Heart left ventricle (tissue), 16 donors: ENCODE measurements at places on chromosomes 12 and 14.

- H3K36me3 ChIP-seq = peaks cover 98% of the 10 kb centered on the region
- no peak overlapping the region for H3K27ac ChIP-seq
- no peak for DNase-seq
- no peaks in the 10 kb centered on the region for H3K4me1 ChIP-seq
- H3K27me3 ChIP-seq = no peaks in the 10 kb centered on the region
These were observed 20.7 kb downstream of the RBM19 start for GRCh38 chr12:113945174-113946173.

DNA sequence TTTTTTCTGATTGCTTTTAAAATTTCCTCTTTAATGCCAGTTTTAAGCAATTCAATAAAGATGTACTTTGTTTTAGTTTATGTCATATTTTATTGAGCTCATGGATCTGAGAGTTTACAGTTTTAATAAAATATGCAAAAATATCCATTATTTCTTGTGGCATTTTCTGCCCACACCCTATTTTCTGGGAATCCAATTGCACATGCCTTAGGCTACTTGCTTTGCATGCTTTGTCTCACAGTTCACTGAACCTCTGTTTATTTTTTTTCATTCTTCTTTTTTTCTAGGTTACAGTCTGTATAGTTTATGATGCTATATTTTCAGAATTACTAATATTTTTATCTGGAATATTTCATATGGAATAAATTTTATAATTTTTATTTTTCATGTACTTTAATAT, 1258.0 kb downstream of the FSCB start:
- no peak overlapping the region for H3K27ac ChIP-seq
- DNase-seq = no peak
- H3K27me3 ChIP-seq = no peaks in the 10 kb centered on the region
- H3K4me3 ChIP-seq = no peak overlapping the region
- no peaks in the 10 kb centered on the region for H3K4me1 ChIP-seq
- H3K36me3 ChIP-seq = no peaks in the 10 kb centered on the region

DNA sequence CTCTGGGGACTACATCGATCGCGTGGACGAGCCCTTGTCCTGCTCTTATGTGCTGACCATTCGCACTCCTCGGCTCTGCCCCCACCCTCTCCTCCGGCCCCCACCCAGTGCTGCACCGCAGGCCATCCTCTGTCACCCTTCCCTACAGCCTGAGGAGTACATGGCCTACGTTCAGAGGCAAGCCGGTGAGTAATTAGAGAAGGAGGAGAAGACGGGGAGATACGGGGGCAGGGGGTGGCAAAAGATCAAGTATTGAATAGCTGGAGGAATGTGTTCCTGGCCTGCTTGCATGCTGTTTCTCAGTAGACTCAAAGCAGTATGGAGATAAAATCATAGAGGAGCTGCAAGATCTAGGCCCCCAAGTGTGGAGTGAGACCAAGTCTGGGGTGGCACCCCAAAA, 21.9 kb downstream of the OS9 start:
- H3K36me3 ChIP-seq = peaks cover 92% of the 10 kb centered on the region
- no peaks in the 10 kb centered on the region for H3K4me1 ChIP-seq
- no peak for DNase-seq

GRCh38 chr12:62859321-62859737, 75.6 kb downstream of the PPM1H start:
- no peak for DNase-seq
- H3K27me3 ChIP-seq = no peaks in the 10 kb centered on the region
- no peak overlapping the region for H3K4me3 ChIP-seq
- no peak overlapping the region for H3K27ac ChIP-seq
- H3K4me1 ChIP-seq = peaks cover 9% of the 10 kb centered on the region
- no peaks in the 10 kb centered on the region for H3K36me3 ChIP-seq

- H3K4me1 ChIP-seq = peaks cover 3% of the 10 kb centered on the region
- DNase-seq = no peak
- no peak overlapping the region for H3K27ac ChIP-seq
- H3K4me3 ChIP-seq = no peak overlapping the region
These were observed 8.2 kb downstream of the GOLT1B start for GRCh38 chr12:21509768-21510167.

- DNase-seq = no peak
- peaks cover 91% of the 10 kb centered on the region for H3K36me3 ChIP-seq
- H3K27ac ChIP-seq = peak overlapping the region; percentile 16
- H3K27me3 ChIP-seq = no peaks in the 10 kb centered on the region
- no peak overlapping the region for H3K4me3 ChIP-seq
These were observed 22.0 kb downstream of the PRPF40B start for GRCh38 chr12:49645146-49646039.

DNA sequence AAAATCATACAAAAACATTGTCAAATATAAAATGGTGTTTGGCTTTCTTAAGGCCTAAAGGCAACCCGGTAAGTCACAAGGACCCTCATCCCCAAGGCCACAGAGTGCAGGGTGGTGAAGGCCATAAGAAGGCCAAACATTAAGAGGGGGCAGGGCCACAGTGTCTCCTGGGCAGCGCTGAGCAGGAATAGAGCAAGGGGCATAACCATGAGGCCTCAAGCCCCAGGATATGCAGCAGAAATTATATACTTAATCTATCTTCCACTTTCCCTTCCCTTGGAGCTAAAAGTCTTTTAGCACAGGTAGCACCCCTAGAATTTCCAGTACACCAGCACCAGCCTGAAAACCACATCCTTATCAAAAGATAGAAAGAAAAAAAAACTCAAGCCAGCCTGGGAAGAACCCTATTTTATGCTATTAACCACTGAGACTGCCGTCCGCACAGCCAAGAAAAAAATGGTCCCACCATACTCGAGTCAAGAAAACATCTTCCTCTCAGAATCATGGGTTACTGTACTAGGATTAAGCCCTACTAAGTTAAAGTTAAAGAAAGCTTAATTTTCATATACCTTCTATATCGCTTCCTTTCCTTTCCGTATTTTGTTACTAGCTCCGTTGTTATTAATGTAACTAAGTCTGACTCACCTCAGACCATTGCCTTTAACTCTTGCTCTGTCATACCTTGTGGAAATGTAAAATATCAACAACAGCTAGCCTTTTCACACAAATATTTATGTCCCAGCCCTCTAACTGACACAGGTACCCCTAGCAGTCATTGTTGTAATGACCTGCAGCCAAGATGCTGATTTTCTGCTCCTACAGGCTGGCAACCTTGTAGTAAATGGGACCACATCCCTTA, 20.1 kb downstream of the KLRK1 start:
- H3K4me3 ChIP-seq = no peak overlapping the region
- H3K27ac ChIP-seq = no peak overlapping the region
- no peaks in the 10 kb centered on the region for H3K36me3 ChIP-seq
- no peak for DNase-seq
- no peaks in the 10 kb centered on the region for H3K27me3 ChIP-seq

DNA sequence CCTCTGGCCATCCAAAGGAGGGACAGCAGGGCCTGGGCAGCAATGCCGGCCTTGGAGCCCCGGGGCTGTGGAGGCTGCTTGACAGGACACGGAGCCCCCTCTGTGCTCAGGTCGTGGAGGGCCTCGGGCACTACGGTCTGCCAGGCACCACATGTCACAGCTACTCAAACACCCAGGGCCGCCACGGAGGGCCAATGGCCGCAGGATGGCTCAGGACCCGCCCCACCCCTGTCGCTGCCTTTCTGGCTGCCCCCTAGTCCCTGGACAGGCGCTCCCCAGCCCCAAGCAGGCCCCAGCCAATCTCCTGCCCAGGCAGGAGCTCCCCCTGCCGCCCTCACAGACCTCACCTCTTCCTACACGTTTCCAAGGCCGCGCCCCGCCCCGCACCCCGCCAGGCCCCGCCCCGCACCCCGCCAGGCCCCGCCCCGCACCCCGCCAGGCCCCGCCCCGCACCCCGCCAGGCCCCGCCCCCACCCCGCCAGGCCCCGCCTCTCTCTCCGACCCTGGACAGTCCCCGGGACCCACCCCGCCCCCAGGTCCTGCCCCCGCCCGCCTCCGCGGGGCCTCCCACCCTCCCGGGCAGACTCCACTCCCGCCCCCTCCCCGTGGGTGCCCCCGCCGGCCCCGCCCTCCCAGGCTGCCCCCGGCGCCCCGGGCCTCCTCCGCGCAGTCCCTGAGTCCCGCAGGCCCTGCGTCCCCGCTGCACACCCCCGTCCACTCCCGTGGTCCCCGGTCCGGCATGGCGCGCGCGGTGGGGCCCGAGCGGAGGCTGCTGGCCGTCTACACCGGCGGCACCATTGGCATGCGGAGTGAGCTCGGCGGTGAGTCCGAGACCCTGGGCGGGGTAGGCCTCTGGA, at the start of gene ASPG:
ASPG (plus strand) TSS at position 669 of the 857 bp plus-strand sequence; CDS start at position 740, 71 bp downstream.
- DNase-seq = peak; percentile 54
- H3K36me3 ChIP-seq = no peaks in the 10 kb centered on the region
- H3K27ac ChIP-seq = peak within 1 kb of the TSS; percentile 68
